ENCODE measurements at places on chromosomes 1 and 21. TPM values are rescaled to one million over a fixed set of nuclear protein-coding genes. Genes with fewer than 3 reads are reported as not detected.

Gene EXTL2
- 18.5 TPM for total RNA-seq

Gene EYA3
- total RNA-seq: 11.3 TPM

Gene ALG6
- 11.8 TPM for total RNA-seq

Gene PRELP
- 4.9 TPM for total RNA-seq

Gene NGF
- 8.5 TPM for total RNA-seq

Gene KRTAP10-4
- total RNA-seq: not detected

Gene FCN3
- total RNA-seq: not detected

Gene SLC35F3
- not detected for total RNA-seq

Gene SH2D5
- total RNA-seq: 2.3 TPM

Gene FLG2
- not detected for total RNA-seq

Gene PARS2
- total RNA-seq: 4.4 TPM

Gene PTPRF
- total RNA-seq: 45.2 TPM

Gene SOD1
- 212 TPM for total RNA-seq

Gene MFAP2
- 16.2 TPM for total RNA-seq

Gene NUP210L
- total RNA-seq: 0.17 TPM

Gene LENEP
- 0.26 TPM for total RNA-seq

Gene MT1HL1
- total RNA-seq: not detected

Gene COL11A1
- total RNA-seq: 0.26 TPM

Gene GPA33
- total RNA-seq: not detected

Gene LORICRIN
- not detected for total RNA-seq

Gene HIVEP3
- 0.83 TPM for total RNA-seq

Gene SAMD11
- total RNA-seq: 3.8 TPM

Gene AGMAT
- total RNA-seq: 1.0 TPM

Gene ANKRD65
- 2.0 TPM for total RNA-seq

Gene CFHR2
- not detected for total RNA-seq

Gene RNU5D-1
- total RNA-seq: not detected

Gene RGS13
- not detected for total RNA-seq

Gene OR2T3
- not detected for total RNA-seq

Gene CATSPER4
- not detected for total RNA-seq

Gene ATAD3C
- 0.17 TPM for total RNA-seq

Gene AQP10
- total RNA-seq: not detected

Gene CACNA1S
- total RNA-seq: not detected

Gene TDRD10
- not detected for total RNA-seq

Gene OR2M3
- total RNA-seq: not detected

Gene MANEAL
- 0.50 TPM for total RNA-seq

Gene CELA3B
- total RNA-seq: not detected

Gene CFHR3
- 0.26 TPM for total RNA-seq

Gene AGBL4
- not detected for total RNA-seq

Gene FMO4
- 7.3 TPM for total RNA-seq

Gene FHAD1
- total RNA-seq: 0.66 TPM
